ENCODE measurements at places on chromosomes 6 and 20.

DNA sequence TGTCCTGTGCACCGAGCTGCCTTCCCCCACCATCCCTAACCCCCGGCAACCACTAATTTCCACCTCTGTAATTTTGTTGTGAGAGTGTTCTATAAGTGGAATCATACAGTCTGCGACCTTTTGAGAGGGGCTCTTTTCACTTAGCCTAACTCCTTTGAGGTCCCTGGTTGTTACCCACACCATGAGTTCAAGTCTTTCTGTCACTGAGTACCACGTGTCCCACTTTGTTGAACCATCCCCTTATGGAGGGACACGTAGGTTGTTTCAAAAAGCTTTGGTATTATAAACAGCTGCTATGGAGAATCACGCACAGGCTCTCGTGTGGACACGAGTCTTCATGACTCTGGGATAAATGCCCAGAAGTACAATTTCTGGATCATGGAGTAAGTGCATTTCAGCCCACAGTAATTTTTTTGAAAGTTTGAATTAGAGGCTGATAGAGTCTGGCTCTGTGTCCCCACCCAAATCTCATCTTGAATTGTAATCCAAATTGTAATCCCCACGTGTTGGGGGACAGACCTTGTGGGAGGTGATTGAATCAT, 9.5 kb downstream of the FAM209B start:
- no peak for DNase-seq

DNA sequence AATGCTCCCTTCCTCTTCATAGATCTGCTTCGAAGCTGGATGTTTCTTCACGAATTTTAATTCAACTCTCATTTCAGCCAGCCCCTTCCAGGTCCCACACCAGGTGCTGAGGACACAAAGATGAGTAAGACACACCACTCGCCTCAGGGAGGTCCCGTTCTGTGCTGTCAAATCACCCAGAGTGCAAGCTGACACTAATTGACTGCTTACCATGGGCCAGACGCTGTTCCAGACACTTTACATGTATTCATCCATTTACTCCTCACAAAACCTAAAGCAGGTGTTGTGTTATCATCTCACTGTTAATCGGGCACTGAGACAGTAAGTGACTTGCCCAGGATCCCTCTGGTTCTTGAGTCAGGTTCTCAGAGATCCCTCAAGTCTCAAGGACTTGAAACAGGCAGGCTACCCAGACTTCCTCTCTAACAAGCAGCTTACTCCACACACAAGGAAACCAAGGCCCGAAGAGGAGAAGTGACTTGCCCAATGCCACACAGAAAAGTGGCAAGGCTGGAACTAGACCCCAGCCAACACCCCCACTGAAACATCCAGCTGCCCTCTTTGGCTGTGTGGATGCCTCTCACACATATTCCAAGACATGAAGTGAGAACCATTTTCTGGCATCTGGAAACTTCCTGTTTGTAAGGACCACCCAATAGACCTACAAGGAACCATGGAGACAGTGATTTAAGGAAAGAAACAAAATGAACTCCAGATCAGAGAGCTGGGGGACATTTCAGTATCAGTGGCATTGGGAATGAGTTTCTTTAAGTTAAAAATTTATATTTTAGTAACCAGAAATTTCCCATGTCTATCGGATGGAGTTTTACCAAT, 174.5 kb downstream of the CDC5L start:
- no peak for DNase-seq

DNA sequence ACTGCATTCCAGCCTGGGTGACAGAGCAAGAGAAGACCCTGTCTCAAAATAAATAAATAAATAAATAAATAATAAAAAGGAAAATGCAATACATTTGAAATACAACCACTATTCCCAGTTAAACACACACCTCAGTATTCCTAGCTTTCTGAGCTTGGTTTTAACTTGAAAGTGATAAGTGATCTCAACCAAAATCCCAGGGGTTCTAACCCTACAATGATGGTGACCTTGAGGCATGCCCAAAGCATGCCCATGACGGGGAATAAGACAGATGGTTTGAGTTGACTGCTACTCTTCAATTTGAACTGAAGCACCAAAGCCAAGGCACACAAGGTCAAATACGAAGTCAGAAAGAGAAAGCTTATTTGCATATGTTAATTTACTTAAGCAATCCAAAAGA, 96.9 kb downstream of the ZFP64 start:
- DNase-seq = no peak

- no peak for DNase-seq
Measured at GRCh38 chr6:139990856-139991465, 616.5 kb upstream of the CITED2 start.

- DNase-seq = no peak
Measured at GRCh38 chr6:133055441-133055966, 185.7 kb upstream of the EYA4 start.

DNA sequence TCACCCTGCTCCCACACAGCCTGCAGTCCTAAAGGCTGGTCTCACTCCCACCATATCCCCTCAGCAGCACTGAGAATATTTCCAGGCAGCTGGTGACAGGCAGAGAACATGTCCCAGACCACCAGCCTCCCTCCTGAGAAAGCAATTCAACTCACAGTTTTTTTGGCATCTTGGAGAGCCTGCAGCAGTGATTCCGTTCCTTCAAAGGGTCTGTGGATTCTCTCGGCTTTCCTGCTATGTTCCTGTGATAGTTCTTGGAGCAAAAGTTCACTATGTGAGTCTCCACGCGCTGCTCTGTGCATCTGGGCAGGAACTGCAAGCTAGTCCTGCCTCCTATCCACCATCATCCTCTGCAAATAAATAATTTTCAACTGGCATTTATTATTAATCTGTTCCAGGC, 448.3 kb upstream of the HSF2 start:
- no peak for DNase-seq

DNA sequence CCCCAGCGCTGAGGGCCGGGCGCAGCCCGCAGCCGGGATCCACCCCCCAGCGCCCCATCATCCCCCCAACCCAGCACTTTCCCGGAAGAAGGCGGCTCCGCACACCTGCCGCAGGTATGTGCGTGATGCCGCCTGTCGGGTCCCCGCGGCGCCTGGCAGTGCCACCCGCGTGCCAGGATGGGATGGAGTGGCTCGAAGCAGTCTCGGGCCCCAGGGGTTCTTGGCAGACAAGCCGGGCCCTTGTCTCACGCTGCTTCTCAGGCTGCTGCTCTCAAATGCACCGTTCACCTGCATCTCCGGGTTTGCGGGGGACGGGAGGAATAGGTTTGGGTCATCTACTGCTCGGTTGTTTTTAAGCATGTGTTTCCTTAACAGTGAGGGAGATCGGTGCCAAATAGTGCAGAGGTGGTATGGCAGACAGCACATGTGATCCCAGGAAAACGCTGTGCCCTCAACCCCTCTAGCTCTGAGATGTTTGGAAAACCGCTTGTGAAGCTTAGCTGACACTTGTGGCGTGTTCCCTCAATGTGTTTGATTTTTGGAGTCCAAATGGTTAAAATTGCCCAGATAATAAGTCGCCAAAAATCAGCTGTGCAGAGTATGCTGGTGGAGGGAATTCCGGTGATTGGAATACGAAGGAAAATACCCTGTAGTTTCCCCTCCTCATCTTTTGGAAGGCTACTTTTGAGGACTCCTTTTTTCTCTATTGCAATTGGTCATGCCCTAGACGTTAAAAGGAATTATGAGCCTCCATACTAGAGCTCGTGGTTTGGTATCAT, 926 bp downstream of the MYLIP start:
- DNase-seq = peak; percentile 73

DNA sequence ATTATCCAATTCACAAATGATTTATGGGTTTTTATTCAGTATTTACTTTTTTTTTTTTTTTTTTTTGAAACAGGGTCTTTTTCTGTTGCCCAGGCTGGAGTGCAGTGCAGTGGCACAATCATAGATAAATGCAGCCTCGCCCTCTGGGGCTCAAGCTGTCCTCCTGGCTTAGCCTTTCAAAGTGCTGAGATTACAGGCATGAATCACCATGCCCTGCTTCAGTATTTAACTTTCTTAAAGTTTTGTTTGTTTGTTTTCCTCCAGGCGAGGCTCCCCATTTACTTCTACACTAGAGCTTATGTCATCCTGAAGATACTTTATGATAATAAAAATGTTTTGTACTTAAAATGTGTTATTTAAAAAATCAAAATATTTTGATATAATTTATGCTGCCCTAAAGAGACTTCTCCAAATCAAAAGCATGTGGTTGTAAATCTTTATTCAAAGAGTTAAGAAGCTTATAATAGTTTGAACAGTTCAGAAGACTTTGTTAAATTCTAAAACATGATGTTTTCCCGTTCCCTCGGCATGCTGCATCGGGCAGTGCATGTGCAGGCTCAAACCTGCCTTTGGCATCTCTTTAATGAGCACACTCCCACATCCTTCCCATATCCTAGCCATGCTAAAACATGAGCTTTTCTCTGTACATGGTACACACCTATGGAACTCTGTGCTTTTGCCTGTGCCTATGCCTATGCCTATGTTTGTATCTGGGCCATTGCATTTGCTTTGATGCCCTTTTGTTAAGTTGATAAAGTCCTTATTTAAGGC, 11.0 kb downstream of the SMPDL3A start:
- DNase-seq = no peak

DNA sequence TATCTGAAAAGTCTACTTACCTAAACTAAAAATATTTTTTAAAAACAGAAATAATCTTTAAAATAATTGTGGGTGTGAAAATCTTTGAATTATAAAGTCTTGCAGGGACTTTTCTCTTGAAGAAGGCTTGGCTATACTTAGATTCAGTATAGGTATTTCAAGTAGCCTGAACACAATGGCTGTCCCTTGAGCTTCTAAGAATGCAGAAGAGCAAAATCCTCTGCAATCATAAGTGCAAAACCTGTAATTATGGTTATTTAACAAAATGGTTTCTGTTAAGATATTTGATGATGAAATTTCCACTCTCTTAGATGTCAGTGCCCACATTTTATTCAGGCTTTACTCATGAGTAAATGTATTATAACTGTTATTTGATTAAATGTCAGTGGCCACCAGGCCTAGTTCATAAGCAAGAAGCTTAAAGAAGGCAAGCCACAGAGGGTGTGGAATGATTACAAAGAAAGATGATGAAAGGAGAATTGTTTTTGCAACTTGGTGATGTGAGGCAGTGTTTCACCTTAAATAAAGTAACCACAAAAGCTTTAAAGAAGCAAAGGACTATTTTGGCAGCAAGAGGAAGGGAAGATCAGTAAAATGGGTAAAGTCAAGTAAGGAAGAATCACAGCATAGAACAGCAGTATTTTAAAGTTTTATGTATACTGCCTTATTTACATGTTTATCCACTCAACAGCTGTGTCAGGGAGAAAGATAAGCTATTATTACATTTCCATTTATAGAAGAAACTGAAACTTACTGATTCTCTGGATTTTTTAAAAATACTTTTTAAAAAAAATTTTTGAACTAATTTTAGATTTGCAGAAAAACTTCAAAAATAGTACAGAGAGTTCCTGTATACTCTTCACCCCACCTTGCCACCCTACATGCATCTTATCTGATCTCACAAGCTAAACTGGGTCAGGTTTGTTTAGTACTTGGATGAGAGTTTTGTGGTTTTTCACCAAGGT, 351.2 kb upstream of the RUNX2 start:
- no peak for DNase-seq

DNA sequence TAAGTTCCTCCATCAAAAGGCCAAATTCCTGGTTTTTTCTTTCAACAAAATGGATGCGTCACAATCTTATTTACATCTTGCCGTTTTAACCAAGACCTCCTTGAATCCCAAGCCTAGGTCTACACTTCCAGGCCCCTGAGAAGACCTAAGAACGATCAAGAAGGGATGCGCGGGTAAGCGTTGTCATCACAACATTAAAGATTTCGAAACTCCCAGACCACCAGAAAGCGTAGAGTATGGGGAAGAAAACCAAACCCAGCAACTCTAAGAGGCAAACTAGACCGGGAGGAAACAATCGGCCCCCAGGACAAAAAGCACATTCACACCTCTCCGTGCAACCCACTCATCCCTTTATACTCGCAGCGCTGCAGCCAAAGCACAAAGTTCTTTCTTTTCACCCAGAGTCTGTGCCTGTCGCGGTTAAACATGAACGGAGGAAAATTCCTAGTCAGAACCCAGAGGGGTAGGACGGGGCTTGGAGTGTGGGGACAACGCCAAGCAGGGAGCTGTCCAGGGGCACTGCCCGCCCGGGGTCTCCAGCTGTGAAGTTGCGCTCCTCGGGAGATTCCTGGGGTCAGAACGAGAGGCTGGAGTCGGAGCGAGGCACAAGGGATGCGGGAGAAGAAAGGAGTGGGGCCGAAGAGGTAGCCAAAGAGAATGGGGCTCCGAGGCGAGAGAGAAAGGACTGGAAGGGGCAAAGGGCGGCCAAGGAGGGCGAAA, 725 bp downstream of the OSER1 start:
- DNase-seq = no peak

DNA sequence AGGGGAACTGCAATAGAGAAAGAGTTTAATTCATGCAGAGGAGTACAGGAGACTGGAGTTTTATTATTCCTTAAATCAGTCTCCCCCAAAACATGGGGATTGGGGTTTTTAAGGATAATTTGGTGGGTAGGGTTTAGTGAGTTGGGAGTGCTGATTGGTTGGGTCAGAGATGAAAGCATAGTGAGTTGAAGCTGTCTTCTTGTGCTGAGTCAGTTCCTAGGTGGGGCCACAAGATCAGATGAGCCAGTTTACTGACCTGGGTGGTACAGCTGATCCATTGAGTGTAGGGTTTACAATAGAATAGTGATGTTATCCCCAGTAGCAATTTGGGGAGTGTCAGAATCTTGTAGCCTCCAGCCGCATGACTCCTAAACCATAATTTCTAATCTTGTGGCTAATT, 29.1 kb downstream of the GPX6 start:
- DNase-seq = no peak

DNA sequence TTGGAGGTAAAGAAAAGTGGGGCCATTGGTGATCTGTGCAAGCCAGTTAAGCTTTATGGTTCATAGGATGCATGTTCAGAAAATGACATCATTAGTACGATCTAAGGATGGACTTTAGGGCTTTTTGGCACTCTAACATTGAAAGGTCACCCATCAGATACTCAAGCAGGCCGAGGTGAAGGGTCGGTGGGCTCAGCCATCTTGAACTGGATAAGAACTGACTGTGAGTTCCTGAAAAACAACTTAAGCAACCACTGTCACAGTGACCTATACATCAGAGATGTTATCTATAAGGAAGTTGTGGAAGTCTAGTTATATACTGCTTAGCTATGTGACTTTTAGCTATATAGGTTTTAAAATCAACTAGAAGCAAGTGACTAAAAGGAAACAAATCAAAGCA, 13.0 kb upstream of the ITCH start:
- DNase-seq = no peak

- DNase-seq = no peak
Measured at GRCh38 chr6:153862139-153862538, 176.9 kb upstream of the OPRM1 start.

DNA sequence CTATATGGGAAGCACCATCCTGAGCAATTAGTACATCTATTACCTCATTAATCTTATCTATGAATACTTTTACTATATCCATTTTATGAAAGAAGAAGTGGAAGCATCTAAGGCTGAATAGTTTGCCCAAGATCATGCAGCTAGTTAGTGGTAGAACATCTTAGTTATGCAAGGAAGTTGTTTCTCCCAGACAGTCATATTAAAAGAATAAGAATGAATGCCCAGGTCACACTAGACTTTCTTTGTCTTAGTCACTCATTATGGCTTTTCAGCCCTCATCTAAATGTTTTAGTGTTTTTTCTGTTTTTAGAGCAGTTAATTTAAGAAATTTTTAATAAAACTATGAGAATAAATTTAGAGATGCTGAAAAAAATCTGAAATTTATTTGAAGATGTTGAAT, 517.5 kb downstream of the CDKAL1 start:
- no peak for DNase-seq

- no peak for DNase-seq
Measured at GRCh38 chr6:84193114-84193708, 34.2 kb downstream of the CEP162 start.
